ENCODE measurements at places on chromosomes 5 and 9. TPM values are rescaled to one million over a fixed set of nuclear protein-coding genes. Genes with fewer than 3 reads are reported as not detected.

DNA sequence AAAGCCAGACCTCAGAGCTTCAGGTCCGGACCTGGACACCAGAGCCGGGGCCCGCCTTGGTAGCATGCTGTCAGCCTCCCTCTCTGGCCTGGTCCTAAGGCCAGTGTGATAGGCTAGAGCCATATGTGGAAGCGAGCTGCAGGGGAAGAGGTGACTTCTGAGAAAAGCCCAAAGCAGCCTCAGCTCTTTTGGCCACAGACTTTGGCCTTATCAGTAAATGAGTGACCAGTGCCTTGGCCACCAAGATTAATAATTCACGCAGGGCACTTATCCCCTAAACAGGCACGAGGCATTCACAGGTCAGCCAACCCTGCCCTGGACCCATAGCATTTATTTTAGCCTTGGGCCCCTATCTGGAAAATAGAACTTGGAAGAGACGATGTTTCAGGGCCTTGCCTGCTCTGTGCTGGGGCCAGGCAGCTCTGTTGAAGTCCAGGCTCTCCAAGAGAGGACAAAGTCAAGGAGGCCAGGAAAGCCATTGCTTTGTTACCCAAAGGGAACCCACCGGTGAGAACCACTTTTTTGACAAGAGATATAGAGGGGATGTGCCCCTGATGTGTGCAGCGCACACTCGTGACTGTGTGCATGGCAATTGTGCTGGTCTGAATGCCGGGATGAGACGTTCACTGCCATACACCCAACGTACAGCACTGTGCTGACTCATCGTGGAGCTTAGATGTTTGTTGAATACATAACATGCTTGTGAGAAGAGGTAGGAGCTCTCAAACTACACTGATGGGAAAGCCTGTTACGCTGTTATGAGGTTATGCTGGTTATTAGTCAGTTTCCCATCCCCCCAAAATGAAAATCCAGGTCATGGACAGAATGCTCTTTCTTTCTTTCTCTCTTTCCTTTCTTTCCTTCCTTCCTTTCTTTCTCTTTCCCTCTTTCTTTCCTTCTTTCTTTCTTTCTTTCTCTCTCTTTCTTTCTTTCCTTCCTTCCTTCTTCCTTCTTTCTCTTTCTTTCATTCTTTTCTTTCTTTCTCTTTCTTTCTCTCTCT, 5.0 kb upstream of the SLC34A1 start:
- DNase-seq: no peak
- no peaks in the 10 kb centered on the region for H3K36me3 ChIP-seq
- H3K27ac ChIP-seq: peak overlapping the region; percentile 27
- no peaks in the 10 kb centered on the region for H3K27me3 ChIP-seq
- no peak overlapping the region for H3K4me3 ChIP-seq

GRCh38 chr5:144691936-144692335, 521.3 kb downstream of the KCTD16 start:
- H3K36me3 ChIP-seq: no peaks in the 10 kb centered on the region
- H3K27me3 ChIP-seq: no peaks in the 10 kb centered on the region
- H3K4me3 ChIP-seq: no peak overlapping the region
- no peaks in the 10 kb centered on the region for H3K4me1 ChIP-seq
- no peak overlapping the region for H3K27ac ChIP-seq
- no peak for DNase-seq

Gene PCDHGA11
- total RNA-seq: 2.6 TPM

DNA sequence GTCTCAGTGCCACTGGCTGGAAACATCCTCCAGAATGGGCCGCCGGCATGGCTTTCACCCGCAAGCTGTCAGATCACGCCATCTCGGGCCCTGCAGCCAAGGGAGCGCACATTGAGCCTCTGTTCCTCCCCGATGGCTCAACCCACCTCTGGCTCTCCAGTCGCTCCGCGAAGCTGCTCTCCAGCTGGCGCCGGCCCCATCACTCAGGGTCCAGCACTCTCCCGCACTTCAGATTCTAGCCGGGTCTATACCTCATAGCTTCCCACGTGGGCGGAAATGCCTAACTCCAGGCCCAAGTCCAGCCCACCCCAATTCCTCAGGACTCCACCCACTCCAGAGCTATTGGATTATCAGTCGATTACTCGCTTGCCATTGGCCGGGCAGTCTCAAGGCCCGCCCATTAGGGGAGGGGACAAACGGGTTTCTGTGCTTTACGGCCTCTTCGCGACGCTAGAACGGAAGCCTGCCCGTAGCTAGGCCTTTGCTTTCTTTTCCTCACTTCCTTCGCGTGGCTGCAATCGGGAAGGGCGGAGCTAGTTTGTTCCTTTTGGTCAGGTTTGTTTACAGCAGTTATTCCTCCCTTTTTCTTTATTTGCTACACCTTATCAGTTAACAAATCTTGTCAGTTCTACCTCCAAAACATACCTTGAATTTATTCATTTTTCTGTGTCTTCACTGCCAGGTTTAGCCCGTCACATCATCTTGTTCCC, at the start of gene NOL6:
Gene NOL6 (minus strand): TSS at position 282 of the 710 bp plus-strand sequence. CDS start 82 bp downstream, at position 200.
- H3K27me3 ChIP-seq: no peaks in the 10 kb centered on the region
- H3K27ac ChIP-seq: peak within 1 kb of the TSS; percentile 87
- DNase-seq: peak; percentile 94
- H3K36me3 ChIP-seq: peaks cover 13% of the 10 kb centered on the region
- peak within 1 kb of the TSS; percentile 100 for H3K4me3 ChIP-seq
- peaks cover 12% of the 10 kb centered on the region for H3K4me1 ChIP-seq

GRCh38 chr9:77084094-77084493, 64.6 kb downstream of the FOXB2 start:
- H3K36me3 ChIP-seq: no peaks in the 10 kb centered on the region
- no peak overlapping the region for H3K27ac ChIP-seq
- no peak overlapping the region for H3K4me3 ChIP-seq
- H3K27me3 ChIP-seq: peaks cover 29% of the 10 kb centered on the region

GRCh38 chr5:54756796-54757402, 228.5 kb downstream of the ESM1 start:
- H3K4me1 ChIP-seq: peaks cover 10% of the 10 kb centered on the region
- no peak overlapping the region for H3K4me3 ChIP-seq
- no peak for DNase-seq
- H3K27ac ChIP-seq: no peak overlapping the region
- H3K36me3 ChIP-seq: no peaks in the 10 kb centered on the region
- H3K27me3 ChIP-seq: no peaks in the 10 kb centered on the region

Gene TRPM3
- 1.6 TPM for total RNA-seq

DNA sequence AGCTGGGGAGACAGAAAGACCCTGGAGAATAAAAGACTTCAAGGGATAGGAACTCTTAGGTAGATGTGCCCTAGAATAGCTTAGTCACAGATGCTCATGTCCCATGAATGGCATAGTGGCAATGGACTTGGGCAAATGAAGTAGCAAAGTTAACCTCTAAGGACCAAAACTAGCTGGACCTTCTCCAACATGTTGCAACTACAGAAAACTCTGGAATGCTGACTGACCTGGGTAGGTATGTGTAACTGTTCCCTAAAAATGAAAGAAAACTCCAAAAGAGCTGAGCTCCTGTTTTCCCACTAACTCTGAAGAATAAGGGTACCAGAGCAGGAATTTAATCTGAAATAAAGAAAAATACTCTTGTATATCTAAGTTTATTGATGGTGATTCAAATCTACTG, 12.5 kb upstream of the LPAR1 start:
- DNase-seq: no peak
- H3K4me1 ChIP-seq: no peaks in the 10 kb centered on the region
- H3K36me3 ChIP-seq: no peaks in the 10 kb centered on the region
- no peak overlapping the region for H3K4me3 ChIP-seq
- H3K27ac ChIP-seq: no peak overlapping the region

Gene MLANA
- total RNA-seq: 12.1 TPM

DNA sequence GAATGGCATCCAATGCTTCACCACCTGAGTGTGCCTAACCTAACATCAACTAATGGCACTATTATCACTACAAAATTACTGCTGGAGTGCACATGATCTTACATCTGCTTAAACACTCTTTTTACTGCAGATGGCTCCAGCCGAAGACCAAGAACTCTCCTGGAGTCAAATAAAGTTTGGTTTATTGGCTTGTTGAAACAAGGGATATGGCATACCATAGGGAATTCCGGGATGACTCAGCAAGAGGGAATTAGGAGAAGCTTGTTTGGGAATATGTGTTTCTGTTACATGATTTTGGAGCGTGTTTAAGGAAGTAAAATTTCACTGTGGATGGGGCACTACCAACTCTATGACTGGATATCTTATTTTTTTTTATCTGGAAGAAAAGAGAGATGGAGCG, 872.6 kb downstream of the DTWD2 start:
- no peak for DNase-seq
- no peaks in the 10 kb centered on the region for H3K36me3 ChIP-seq
- H3K4me1 ChIP-seq: no peaks in the 10 kb centered on the region
- H3K27me3 ChIP-seq: no peaks in the 10 kb centered on the region
- H3K4me3 ChIP-seq: no peak overlapping the region

Gene RLN2
- 1.5 TPM for total RNA-seq

DNA sequence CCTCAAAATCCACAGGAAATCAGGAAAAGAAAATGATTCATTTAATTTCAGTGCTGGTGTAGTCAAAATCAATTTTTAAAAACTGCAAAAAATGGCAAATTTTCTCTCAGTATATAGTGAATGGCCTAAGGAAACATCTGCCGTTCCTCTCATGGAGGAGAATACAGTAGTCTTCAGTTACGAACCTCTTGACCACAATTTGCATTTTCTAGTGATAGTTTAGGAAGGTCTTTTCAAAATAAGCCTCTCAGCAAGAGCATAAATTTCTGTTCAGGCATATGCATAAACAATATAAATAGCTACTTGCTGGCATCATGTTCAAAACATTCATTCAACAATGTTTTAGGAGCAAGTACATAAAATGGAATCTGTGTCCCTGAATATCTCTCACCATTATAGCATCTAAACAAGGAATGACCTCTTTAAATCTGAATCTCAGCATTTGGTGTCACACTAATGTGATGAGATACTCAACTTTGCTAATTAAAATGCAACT, 33.5 kb downstream of the HAPLN1 start:
- H3K36me3 ChIP-seq: no peaks in the 10 kb centered on the region
- H3K27me3 ChIP-seq: no peaks in the 10 kb centered on the region
- no peak overlapping the region for H3K4me3 ChIP-seq
- H3K27ac ChIP-seq: no peak overlapping the region

Data from type B pancreatic cell (in vitro differentiated cells).